ENCODE measurements at places on chromosomes 1 and 21.

- DNase-seq = no peak
Observed at GRCh38 chr1:154860156-154860870, 9.8 kb downstream of the KCNN3 start.

DNA sequence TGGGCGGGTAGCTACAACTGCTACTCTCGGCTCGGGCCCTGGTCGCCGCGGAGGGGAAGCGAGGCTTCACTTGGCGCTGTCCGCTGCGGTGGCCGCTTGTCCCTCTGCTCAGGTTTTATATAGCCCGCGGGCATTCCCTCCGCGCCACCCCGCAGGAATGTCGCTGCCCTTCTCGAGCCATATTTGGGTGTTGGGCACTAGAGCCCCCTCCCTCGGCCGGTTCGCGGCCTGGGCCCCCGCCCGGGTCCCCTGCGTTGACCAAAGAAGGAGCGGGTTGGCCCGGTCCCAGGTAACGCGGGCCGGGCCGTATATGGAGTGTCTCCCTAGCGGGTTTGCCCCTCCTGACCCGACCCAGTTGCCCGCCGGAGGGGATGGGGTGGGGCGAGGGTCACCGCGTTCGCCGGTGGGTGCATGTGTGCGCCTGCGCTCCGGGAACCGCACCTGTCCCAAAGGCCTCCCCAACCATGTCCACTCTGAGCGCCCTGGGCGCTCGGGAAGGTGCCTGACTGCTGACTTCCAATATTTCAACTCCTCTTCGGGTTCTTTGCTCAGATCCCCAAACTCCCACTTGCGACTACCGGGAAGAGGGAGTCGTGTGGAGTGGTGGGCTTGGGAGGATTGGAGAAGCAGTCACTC is at the start of gene ACTA1:
ACTA1 (minus strand) TSS at position 90 of the 636 bp plus-strand sequence. CDS start 979 bp downstream, outside the sequence.
- DNase-seq = no peak

GRCh38 chr1:37006132-37006868 is 28.0 kb downstream of the GRIK3 start:
- no peak for DNase-seq

GRCh38 chr1:201184307-201185122 is 6.1 kb upstream of the IGFN1 start:
- no peak for DNase-seq

DNA sequence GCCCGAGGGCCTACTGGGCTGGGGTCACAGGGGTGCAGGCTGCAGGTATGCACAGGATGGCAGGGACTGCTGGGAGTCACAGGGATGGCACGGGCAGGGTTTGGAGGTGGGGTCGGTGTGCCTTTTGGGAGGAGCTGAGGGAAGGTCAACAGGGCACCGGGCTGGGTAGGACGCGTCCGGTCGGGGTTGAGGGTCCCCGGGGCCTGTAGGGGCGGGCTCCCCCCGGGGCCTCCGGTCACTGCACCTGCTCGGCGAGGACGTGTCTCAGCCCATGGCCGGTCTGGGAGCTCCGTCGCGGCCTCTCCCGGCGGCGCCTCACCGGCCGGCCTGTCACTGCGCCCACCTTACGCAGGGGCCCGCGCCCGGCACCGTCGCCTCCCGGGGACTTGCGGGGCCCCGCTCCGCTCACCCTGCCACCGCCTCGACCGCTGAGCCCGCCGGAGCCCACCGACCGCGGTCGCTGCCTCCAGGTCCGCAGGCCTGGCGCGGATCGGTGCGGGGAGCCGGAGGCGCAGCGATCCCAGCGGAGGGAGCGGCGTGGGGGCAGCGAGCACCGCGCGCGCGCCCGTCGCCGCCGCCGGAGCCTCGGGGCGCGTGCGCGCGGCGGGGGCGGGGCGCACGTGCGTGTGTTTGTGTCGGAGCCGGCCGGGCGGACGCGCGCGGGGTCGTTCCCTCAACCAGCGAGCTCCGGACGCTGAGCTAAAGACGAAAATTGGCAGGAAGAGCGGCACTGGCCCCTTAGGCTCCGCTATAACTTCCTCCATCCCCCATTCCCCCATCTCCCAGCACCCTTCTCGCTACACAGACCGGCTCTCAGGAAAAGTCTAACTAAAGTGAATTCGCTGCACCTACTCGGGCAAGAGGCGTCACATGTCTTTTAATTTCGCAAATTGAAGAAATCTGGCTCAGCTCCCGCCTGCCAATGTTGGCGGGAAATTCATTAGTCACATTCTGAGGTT is at the start of gene AMIGO1:
AMIGO1 (minus strand) TSS at position 552 of the 959 bp plus-strand sequence. CDS start 815 bp downstream, outside the sequence.
- DNase-seq = peak; percentile 56

Measured in CD4-positive, alpha-beta T cell treated with Interleukin-1 beta for 1 hour (primary cell).